ENCODE measurements at places on chromosomes 3 and 15.

- no peak for DNase-seq
Measured at GRCh38 chr15:33608714-33609113, 297.9 kb downstream of the RYR3 start.

DNA sequence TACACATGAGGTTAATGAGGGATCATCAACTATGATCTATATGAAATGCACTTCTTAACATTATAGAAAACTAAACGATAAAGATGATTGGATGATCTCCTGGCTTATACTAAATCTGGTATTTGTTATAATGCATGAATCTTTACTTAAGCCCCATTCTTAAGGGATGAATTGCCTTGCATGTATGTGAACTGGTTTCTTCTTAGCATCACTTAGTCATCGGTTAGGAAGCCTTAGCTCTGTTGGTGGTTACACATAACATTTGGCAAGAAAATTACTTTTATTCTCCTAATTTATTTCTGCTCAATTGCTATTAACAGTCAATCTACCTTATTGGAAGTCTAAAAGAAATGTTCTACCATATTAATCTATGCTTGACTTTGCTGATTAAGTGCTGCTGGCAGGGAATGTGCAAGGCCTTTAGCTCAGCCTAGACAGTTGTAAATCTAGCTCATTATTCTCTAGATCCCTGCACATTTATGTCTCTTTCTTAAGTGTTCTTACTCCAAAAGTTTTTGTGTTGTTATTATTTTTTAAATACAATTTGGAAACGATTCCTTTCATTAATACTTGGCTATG, 356.0 kb downstream of the ZPLD1 start:
- peak; percentile 78 for DNase-seq

DNA sequence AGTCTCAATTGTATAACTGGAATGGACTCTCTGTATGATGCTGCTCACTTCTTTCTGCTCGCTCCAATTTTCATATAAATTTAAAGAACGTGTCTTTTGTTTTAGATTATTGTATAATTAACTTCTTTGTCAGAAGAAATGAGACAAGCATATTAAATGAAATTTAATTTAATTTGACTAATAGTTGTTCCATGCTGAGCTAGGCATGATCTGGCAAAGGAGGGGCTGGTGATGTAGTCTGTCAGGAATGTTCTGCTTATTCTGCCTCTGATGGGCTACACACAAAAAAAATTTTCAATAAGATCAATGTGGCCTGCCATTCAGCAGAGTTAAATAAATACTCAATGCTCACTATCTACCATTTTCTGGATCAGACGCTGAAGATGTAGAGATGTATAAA, 208.4 kb upstream of the CD96 start:
- DNase-seq, result no peak

DNA sequence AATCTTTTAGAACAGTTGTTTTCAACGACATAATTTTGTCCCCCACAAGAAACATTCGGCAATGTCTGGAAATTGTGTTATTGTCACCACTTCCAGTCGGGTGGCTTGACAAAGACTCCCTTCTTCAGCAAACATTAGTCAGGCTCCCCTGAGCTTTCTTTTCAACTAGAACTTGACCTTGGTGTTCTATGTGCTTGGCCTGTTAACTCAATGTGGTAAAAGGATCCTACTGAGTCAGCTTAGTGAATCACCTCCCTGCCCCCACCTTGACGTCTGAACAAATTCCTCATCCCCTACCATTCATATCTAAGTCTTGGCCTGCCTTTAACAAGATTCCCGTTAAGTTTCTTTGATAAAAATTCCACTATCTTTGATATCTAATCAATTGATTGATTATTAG, 465.0 kb upstream of the ROBO1 start:
- DNase-seq, result no peak

- no peak for DNase-seq
Measured at GRCh38 chr3:189507856-189508255, 123.3 kb upstream of the TP63 start.

DNA sequence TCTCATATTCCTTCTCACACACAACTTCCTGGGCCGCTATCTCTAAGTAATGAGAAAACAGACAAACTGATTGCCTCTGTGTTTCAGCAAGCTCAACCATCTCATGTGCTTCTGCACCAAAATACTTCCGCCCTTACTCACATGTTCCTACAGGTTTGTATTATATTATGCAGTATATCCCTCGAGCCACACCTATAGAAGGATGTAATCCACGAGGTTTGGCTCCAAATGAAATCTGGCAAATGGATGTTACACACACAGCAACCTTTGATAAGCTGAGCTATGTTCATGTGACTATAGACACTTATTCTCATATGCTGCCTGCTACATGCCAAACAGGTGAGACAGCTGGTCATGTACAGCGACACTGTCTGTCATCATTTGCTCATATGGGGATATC, 22.6 kb downstream of the CCRL2 start:
- no peak for DNase-seq

GRCh38 chr3:44902628-44903027, 28.2 kb downstream of the TGM4 start:
- no peak for DNase-seq

DNA sequence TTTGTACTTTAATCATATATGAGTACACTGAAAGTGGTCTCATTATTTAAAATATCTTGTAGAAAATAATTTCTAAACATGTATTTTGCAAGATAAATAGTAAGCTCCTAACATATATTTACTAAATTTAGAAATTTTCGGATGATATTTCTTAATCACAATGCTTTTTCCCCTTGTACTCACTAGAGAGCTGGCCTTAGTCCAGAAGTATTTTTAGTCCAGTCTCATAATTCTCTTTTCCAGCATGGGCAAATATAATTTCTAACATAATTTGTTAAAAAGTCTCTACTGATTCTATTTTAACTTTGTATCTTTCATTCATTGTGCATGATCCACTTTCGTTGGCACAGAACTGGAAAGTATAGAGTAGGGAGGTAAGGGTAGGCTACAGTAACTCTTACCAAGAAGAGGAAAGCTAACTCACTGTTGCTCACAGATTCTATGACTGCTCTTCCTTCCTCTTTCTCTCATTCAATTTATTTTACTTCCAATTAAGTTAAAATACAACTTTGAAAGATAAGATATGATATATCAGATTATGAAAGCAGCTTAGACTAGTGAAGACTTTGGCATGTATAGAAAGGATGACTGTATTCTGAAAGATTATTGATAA, 39.3 kb downstream of the FGF7 start:
- DNase-seq, result no peak

GRCh38 chr3:150925751-150926201, 20.5 kb upstream of the MINDY4B start:
- no peak for DNase-seq

DNA sequence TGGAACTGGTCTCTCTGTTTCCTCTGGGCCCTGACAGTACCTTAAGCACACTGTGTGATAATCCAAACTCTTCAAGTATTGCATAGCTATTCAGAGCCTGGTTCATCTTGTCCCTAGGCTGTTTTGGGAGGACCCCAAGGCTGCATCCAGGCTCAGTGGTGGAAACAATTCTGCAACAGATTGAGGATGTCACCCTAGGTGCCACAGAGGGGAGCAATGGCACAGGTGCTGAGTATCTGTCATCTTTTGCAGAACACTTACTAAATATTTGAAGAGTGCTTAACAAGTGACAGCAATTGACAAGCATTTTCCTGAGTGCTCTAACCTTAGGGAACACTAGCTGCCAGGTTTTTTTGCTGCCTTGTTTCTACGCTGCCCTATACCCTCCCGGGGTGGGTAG, 27.8 kb downstream of the STARD5 start:
- no peak for DNase-seq

DNA sequence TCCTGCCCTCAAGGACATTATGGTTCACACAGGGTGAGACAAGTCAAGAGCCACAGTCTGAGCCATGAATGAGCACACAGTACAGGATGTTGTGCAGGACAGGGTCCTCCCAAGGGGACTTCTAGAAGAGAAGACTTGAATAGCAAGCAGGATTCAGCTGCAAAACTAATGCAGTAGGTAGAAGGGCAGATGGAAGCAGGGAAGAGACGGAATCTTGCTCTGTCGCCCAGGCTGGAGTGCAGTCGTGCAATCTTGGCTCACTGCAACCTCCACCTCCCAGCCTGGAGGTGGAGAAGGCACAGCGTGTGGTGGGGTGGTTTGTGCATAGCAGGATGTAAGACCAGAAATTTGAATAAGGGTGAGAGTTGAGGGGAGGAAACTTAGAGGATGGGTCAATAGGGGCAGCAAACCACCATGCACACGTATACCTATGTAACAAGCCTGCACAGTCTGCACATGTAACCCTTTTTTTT, 8.0 kb downstream of the BCL2L10 start:
- DNase-seq, result no peak

DNA sequence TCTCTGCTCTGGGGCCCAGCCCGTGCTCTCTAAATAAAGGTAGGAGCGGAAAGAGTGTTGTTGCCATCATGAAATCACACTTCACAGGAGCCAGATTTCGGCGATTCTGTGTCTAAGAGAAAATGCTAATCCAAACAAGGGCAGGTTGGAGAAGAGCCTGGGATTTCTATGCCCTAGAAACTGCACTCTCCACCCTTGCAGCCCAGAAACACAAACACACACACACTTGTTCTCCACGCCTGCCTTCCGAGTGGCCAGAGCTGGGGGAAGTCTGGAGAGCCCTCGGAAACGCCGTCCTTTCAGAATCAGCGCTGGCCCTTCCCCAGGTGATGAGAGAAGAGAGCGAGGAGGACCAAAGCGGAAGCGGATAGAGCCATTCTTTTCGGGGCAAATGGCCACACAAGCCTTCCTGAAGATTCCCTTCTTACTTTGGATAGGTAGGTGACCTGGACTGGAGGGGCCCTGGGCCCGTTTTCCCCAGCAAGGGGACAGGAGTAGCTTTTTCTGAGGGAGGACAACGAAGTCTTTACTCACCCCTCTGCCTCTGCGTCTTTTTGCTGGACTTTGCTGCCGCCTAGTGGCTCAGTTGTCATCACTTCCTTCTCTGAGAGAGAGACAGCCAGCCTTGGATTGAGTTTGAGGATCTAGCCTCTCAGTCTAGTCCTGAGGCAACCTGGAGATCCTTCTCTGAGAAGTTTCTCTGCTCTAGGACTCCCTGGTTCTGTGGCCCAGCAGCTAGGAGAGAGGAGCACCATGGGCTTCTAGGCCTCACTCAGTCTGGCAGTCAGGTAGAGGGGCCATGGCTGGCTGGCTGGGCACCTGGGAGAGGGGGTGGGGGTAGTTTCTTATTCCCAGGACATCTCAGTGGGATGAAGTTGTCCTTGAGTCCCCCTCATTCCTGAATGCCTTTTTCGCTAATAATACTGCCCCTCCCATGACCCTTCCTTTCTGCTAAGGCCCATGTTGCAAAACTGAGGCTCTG, 37.7 kb downstream of the SENP8 start:
- DNase-seq, result peak; percentile 29

DNA sequence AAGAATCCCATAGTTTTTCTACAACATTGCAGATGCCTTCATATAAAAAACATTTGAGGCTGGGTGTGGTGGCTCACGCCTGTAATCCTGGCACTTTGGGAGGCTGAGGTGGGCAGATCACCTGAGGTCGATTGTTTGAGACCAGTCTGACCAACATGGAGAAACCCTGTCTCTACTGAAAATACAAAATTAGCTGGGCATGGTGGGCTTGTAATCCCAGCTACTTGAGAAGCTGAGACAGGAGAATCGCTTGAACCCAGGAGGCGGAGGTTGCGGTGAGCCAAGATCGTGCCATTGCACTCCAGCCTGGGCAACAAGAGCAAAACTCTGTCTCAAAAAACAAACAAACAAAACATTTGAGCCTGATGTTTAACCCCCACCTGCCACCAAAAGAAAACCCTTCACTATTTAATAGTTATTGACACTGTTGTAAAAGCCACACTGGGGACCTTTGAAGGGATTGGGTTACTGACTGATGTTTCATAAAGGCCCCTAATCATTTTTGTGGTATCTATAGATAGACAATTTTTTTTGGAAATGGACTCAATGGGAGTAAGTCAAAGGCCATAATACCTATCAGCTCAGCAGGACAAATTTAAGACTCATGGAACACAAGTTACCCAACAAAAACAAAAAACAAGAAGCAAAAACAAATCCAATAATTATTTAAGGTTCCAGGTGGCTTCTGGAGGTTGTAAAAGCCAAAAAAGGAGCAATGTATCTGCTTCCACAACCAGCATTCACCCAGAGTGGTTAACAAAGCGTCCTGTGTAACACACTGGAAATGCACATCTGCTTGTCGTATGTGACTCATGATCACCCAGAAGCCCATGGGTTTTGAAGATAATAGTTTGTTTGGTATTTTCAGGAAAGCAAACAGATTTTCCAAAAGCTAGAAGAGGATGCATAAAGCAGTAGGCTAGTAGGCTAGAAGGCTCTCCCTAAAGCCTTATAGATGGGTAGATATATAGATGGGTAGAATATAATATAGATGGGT, 41.2 kb downstream of the CDCP1 start:
- DNase-seq, result no peak

- DNase-seq, result no peak
Measured at GRCh38 chr3:89238846-89239245, 131.4 kb downstream of the EPHA3 start.

DNA sequence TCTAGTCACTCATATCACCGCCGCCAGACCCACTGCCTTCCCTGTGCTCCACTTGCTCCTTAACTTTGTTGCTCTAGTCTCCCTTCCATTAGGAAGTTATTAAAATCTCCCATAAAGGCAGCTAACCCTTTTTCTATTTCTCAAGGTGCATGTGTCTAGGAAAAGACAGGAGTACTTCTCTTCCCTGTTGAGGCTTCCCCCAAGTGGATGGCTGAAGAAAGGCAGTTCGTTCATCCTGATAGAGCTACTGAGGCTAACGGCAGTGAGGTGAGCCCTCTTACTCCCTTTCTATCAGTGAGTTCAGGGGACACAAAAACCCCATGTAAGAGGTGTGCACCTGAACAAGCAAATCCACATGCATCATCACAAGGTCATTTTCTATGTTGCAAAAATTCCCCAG, 397.8 kb downstream of the IGSF11 start:
- no peak for DNase-seq

GRCh38 chr3:56209982-56210751, 258.1 kb downstream of the ERC2 start:
- no peak for DNase-seq

- no peak for DNase-seq
Measured at GRCh38 chr15:29480278-29480677, 210.7 kb upstream of the NSMCE3 start.

DNA sequence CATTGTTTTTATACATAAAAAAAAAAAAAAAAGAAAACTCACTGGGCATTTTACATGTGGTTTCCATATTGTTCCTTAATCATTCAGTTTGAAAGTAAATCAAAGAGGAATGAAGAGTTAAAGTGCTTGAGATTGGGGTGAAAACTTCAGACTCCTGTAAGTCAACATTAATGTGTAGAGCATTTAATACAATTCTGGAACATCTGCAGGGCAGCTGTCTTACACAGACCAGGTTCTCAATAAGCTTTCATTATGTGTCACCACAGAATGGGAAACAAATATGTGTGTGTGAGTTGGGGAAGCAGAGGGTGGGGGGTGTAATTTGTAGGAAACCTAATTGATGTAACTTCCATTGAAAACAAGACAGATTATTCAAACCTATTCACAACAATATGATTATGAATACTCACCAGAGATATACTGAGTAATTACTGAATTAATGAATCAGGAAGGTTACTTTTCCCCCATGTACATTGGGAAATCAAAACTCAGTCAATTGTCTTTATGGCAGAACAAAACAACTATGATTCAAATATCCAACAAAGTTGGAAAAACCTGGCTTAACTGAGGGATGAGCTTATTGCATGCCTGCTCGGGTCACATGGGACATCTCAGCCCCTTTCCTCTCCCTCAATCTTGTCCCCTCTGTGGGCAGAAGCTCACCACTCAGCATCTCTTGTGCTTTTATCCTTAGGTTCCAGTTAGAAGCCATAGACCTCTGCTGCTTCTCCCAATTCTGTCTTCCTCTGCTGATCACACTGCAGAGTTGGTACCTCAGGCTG, 281.2 kb upstream of the THBS1 start:
- no peak for DNase-seq

Data from AG04449 (cell line).